Psoas muscle (tissue), 8 donors: ENCODE measurements at places on chromosomes 16 and 17. TPM values are rescaled to one million over a fixed set of nuclear protein-coding genes. Genes with fewer than 3 reads are reported as not detected.

The OR3A3 gene
- not detected for polyA plus RNA-seq

The RASL10B gene
- 10.7 TPM for polyA plus RNA-seq

The HSD17B2 gene
- 0.16 TPM for polyA plus RNA-seq

The C16orf96 gene
- 0.05 TPM for polyA plus RNA-seq

The EFNB3 gene
- not detected for polyA plus RNA-seq

The TNFRSF13B gene
- polyA plus RNA-seq, result not detected

The MILR1 gene
- polyA plus RNA-seq, result 1.1 TPM

The FDXR gene
- polyA plus RNA-seq, result 4.7 TPM

The LRRC37A gene
- polyA plus RNA-seq, result 0.61 TPM

The TMC5 gene
- 0.01 TPM for polyA plus RNA-seq

The KLHL10 gene
- 0.04 TPM for polyA plus RNA-seq

The KRTAP9-2 gene
- polyA plus RNA-seq, result not detected

The CCDC144A gene
- 0.20 TPM for polyA plus RNA-seq
